ENCODE measurements at places on chromosomes 12 and 14. TPM values are rescaled to one million over a fixed set of nuclear protein-coding genes. Genes with fewer than 3 reads are reported as not detected.

Gene MUCL1
- not detected for total RNA-seq

Gene FGD6
- total RNA-seq: 40.2 TPM

Gene LPAR5
- total RNA-seq: 1.5 TPM

Gene SYNDIG1L
- total RNA-seq: not detected

Gene PRH2
- 1.2 TPM for total RNA-seq

Gene C14orf119
- 22.4 TPM for total RNA-seq

Gene MIP
- total RNA-seq: not detected

Gene PDE3A
- 56.8 TPM for total RNA-seq

DNA sequence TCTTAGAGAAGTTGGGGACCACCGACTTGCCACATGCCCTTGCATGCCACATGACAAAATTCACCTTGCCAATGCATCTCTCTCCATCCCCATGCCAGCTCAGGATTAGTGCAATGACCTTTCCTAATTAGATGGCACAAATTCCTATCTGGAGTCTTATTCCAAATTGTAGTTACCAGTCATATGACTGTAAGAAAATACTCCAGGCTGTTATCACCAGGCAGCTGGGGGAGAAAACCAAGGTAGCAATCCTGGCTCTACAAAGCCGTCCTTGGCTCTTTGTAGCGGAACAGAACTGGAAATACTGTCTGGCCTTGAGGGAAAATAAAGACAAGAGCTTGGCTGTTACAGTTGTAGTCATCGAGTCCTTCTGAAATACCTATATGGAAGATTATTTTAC lies 208.5 kb upstream of the DIO2 start:
- no peak for DNase-seq

DNA sequence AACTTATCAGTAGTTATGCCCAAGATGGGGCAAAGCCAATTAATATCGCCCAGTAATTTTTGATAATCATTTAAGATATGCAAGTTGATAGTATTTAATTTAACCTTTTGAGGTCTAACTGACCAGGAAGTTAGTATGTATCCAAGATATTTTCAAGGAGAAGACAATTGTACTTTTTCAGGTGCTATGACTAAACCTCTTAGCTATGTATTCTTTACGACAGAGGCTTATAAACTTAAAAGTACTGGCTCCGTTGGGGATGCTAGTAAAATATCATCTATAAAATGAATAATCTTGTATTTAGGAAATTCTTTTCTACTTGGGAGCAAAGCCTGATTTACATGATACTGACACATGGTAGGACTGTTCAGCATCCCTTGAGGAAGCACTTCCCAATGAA lies 40.3 kb downstream of the TMTC3 start:
- DNase-seq: no peak

- no peak for DNase-seq
Observed at GRCh38 chr12:106248846-106249371, 1.1 kb upstream of the CKAP4 start.

- peak; percentile 68 for DNase-seq
Observed at GRCh38 chr12:49288412-49288853, 6.5 kb upstream of the PRPH start.

DNA sequence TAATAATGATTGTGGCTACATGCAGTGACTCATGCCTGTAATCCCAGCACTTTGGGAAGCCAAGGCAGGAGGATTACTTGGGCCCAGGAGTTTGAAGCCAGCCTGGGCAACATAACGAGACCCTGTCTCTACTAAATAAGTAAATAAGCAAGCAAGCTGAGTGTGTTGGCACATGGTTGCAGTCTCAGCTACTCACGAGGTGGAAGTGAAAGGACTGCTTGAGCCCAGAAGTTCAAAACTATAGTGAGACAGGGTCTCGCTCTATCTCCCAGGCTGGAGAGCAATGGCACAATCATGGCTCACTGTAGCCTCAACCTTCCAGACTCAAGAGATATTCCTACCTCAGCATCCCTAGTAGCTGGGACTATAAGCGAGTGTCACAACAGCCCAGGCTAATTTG lies 64.7 kb downstream of the RPS6KA5 start:
- no peak for DNase-seq

DNA sequence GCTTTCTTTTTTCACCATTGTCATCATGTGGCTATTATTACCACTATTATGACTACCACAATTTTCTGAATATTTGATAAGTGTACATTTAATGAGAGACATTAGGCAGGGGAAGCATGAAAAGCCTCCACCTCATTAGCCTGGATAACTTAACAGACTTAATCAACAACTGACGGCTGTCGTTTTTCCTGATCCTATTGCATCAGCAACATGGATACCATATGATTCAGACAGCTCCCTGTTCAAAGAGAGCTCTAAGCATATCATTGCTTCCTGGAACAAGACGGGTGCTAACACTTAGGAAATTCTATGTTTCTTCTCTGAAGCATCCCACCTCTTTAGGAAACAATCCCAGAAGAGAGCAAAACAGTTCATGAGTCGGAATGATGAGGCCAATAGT lies 765.2 kb downstream of the NOVA1 start:
- DNase-seq: no peak

- DNase-seq: no peak
Observed at GRCh38 chr12:98895086-98895651, 250.1 kb downstream of the APAF1 start.

GRCh38 chr14:32934881-32935633 lies 3.6 kb upstream of the NPAS3 start:
- peak; percentile 68 for DNase-seq

DNA sequence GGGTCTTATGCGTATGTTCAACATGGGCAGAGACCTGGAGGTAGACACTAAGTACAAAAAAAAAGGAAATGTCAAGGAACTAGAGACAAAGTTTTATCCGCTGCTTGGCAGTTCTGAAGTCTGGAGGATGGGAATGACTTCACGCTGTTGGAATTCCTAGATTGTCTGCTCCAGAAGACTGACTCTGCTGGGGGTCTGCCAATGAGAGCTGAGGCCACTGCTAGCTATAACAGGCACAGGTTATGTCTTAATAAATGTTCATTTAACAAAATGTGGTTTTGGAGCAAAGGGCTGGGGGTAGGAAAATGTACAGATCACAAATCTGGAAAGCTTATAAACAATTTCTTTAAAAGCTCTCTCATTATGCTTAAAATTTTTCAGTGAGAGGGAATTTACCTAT lies 5.9 kb downstream of the RNASE8 start:
- DNase-seq: no peak

DNA sequence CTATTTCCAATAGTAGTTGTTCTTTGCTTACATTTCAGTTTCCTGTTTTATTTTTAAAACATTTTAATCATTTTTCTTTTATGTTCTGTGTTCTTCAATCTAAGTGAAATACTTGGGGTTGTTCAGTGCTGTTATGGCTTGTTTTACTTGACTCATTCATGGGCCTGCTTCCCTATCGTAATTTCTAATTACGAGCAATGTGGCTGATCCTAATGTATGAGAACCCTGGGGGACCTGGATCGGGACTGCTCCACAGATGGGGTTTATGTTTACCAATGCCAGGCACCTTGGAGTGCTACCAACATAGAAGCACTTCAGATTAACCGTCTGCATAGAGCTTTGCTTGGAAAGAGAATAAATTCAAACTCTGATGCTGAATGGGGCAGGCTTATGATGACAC lies 29.8 kb downstream of the TECPR2 start:
- DNase-seq: no peak

- no peak for DNase-seq
Observed at GRCh38 chr14:21997300-21997699, 323.7 kb upstream of the OR4E1 start.

DNA sequence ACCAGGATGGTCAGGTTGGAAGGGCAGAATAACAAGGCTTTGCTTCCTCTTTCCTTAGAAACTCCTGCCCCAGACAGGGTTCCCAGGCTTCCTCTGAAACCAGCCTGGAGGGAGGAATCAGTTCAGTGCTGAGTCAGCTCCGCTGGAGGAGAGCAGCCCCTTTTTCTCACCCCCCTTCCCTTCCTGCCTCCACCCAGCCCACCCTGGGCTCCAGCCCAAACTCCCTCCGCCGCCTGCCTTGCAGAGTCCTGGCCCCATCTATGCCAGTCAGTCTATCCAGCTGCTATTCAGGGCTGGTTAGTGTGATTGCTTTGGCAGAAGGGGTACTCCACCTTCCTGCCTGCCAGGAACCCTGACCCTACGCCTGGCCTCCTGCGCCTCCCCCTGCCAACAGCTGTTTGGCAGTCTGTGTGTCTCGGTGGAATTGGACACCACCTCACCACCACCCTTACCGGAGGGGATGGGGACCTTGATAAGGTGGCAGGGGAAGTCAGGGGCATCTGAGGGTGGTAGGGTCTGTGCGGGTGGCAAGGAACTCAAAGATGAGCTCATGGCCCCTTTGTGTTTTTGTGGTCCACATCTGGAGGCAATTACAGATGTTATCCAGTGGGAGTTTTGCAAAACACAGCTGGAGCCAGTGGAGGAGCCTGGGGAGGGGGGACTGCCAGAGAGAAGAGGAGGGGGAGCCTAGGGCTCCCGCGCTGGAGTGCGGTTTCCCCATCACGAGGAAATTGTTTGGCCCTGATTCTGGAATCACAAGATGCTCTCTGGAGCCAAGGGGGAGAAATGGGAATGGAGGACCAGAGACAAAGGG lies 12.2 kb downstream of the MMP14 start:
- peak; percentile 95 for DNase-seq

DNA sequence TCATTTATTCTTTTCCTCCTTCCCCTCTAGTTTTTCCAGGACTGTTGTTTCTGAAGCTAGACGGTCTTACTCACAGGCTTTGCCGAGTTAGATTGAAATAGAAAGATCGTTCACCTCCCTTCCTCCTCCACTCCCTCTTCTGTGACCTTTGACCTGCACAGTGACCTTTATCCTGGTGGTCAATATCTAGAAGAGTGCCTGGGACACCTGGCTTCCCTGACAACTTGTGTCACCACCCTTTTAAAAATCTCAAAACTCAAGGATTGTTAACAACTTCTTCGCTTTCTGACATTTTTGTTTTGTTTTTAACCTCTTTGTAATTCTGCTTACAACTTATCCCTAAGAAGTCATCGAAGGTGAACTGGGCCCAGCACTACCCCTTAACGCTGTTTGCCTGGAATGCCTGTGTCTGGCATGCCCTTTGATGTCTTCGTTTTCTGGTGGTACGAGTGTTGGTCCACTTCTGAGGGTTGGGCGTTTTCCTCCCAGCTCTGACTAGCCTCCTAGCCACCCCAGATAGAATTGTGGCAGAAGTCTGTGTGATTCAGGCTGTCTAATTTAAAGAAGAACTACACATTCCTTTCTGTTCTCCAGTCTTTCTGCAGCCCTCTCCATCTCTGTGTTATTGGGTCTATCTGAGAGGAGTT lies 2.8 kb upstream of the KRT75 start:
- DNase-seq: no peak

DNA sequence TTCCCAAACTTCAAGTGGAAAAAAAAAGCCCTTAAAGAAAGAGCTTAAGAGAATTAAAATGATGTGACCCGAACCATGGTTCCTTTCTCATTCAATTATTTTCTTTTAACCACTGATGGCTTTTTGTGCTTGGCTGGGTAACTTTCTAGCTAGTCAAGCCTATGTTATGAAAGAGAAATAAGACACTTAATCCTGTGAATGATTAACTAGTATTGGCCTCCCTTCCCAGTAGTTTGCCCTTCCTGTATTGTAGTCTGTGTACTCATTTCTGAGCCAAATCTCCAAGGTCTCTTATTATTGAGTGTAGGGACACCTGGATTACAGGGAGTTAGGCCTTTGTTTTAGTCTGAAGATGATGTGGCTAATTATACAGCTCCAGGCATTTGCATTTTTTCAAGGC lies 353.0 kb downstream of the RAD51B start:
- no peak for DNase-seq

DNA sequence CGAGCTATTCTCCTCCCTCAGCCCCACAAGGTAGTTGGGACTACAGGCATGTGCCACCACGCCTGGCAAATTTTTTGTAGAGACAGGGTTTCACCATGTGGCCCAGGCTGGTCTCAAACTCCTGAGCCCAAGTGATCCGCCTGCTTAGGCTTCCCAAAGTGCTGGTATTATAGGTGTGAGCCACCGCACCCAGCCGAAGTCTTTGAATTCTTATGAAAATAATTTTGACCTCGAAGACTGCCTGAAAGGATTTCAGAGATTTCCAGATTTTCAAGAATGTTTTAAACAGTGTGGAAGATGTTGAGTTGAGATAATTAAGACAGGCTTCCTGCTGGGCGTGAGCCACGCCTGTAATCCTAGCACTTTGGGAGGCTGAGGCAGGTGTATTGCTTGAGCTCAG lies 5.0 kb downstream of the PSMA3 start:
- DNase-seq: no peak

DNA sequence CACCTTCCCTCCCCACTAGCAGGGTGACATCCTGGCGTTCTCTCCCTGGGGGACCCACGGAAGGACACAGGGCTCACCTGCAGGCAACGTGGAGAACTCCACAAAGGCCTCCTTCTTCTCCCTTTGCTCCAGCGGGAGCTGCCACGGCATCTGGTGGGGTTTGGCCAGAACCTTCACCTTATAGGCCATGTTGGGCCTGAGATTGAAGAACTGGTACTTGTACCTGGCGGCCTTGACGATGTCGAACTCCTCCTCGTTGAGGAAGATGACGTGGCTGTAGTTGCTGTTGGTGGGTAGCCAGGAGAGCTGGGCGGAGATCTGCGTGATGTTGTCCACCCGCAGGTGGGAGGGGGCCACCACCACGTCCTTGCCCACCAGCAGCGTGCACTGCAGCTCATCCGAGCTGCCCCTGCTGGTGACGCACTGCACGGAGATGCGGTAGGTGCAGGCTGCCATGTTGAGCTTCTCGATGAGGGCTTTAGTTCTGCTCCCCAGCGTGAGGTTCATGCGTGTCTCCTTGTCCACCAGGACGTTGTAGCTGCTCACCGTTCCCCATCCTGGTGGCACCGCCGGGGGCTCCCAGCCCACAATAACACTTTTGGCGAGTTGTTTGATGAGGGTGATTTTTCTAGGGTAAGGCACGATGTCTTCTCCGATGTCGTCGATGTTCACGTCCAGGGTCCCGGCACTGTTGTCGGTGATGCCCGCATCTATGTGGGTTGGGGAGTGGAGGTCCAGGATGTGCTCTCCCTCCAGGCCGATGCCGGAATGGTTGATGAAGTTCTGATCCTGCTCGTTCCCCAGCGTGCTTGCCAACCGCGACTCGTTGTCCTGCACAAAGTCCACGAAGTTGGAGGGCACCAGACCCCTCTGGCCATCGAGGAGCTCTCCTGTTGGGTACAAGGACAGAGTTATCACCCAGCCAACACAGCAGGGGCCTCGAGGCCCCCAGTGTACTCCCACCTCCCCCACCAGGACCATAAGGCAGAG lies 104.4 kb downstream of the PIWIL1 start:
- no peak for DNase-seq

Data from sigmoid colon (tissue), 7 donors.